ENCODE measurements at places on chromosomes 5 and 9.

DNA sequence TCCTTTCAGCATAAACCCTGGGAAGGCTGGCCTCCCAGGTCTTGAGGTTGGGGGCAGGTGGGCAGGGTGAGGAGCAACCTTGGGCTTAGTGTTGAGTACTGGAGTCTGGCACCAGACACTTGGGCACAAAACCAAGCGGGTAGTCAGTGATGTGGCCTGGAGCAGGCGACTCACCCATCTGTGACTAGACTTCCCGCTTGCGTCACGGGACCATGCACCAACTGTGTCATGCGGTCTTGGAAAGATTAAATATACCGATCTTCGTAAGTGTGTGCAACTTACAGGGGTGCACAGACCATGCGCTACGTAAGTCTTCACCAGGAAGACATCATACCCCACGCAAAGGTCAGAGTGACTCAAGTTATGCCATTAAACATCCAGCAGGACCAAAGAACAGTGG, 304.4 kb upstream of the IRX4 start:
- no peak for DNase-seq

DNA sequence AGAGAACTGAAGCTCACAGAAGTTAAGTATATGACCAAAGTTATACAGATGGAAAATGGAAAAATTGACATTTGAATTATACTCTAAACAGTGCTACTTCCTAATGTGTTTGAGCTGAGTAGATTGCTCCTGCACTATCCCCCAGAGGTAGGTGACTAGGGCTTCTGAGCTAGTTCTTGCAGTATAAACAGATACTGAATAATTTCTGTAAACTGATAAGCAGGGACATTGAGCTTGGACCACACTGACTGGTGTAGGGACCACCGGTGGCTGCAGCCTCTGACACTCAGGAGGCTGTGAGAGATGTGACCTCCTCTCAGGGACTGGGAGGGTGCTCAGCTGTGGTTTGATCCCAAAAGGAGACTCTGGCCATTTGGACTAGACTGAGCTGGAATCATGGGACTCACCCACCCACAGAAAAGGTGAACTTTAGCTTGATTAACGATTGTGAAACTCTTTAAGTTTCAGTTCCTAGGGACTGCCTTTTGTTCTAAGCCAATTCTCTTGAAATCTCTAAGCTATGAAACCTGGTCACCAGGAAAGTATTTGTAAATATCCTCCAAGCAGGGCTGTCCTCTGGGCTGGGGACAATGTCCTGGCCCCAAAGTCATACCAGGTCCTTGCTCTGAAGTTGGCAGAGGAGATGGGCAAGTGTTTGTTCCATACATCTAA, 291.5 kb downstream of the SEC61B start:
- no peak for DNase-seq

DNA sequence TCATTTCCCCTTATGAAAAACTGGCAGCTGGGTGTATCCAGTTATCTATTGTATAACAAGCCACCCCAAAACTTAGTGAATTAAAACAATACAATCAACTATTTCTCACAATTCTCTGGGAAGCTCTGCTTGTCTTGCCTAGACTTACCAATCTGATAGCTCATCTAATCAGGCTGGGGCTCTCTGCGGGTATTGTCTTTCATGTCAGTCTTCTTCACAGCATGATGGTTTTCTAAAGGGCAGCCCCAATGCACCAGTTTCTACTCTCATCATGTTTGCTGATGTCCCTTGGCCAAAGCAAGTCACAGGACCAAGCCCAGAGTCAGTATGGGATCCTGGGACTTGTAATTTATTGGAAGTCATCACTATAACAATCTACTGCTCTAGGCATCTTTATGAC, 433.5 kb downstream of the KIAA0825 start:
- DNase-seq, result no peak

DNA sequence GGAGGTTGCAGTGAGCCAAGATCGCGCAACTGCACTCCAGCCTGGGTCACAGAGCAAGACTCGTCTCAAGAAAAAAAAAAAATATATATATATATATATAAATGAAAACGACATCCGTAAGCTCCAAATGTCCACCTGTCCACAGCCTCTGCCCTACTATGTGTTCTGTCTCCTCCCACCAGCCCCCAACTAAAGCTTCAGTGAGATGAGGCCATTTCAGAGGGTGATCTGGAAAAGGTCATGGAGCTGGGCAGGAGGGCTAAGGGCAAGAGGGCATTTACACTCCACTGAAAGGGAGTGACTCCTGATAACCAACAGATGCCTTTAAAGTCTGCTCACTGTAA, 2.4 kb downstream of the SPRY4 start:
- DNase-seq, result no peak

DNA sequence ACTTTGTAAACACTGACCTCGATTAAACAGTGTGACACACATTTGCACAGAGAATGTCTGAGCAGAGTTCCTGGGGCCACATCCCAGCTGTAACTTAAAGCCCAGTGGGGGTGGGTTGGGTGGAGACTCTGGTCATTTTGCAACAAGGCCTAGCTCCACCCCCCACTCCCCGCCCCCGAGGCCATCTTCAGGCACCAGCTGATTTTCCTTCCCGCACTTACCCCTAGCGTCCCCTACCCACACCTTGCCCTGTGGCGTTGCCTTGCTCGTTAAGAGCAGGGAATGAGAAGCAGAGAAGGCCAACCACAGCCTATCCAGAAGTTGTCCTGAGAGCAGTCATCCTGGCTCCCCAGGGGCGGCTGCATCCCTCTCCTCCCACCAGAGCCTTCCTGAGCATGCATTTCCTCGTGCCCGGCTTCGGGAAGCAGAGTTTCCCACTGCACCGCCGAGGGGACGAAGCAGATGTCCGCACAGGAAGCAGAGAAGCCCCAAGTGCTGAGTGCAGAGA, 101.7 kb upstream of the SARDH start:
- DNase-seq, result no peak

- DNase-seq, result no peak
Measured at GRCh38 chr5:123421773-123422172, 1.4 kb downstream of the CEP120 start.

DNA sequence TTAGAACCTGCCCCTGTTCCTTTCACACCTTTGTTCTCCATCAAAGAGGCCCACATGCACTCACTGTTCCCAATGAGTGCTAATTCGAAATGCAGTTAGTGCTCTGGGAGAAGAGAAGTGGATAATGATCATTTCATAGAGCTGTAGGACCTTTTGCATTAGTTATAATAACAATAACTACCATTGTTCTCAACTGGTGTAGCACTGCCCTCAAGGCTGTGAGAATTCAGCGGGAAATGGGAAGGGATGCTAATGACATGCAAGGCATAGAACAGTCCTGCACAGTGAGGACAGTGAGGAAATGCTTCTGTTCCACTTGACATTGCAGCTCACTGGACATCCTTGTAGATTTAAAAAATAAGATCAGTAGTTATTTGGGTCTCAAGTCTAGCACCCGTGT, 187.4 kb downstream of the FBXL7 start:
- DNase-seq, result no peak

DNA sequence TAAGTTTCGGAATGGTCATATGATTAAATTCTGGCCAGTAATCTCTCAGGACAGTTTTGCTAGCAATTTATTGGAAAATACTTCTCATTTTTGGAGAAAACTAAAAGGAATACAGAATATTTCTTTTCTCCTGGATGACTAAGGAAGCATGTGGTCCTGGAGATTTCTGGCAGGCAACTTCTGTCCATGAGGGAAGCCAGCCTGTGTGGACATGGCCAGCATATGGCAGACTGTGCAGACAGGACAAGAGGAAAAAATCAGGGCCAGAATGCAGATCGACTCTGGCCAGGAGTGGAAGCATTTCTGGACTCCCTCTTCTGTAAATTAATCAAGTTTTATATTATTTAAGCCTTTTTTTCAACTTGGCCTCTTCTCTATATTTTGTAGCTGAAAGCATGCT, 100.4 kb upstream of the CDH18 start:
- DNase-seq, result no peak

GRCh38 chr9:2477755-2478154, 143.8 kb upstream of the VLDLR start:
- DNase-seq, result no peak

DNA sequence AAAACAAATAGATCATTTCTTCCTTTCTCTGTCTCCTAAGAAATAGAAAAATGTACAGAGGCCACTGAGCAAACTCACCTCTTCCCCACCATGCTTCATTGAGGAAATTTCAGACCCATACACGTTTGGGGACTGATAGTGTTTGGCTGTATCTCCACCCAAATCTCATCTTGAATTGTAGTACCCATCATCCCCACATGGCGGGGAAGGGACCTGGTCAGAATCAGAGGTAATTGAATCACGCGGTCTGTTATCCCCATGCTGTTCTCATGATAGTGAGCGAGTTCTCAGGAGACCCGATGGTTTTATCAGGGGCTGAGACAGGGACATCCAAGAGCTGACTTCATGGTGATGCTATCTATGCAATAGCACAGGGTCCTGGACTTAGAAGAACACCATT, 1655.8 kb downstream of the MAT2B start:
- no peak for DNase-seq

DNA sequence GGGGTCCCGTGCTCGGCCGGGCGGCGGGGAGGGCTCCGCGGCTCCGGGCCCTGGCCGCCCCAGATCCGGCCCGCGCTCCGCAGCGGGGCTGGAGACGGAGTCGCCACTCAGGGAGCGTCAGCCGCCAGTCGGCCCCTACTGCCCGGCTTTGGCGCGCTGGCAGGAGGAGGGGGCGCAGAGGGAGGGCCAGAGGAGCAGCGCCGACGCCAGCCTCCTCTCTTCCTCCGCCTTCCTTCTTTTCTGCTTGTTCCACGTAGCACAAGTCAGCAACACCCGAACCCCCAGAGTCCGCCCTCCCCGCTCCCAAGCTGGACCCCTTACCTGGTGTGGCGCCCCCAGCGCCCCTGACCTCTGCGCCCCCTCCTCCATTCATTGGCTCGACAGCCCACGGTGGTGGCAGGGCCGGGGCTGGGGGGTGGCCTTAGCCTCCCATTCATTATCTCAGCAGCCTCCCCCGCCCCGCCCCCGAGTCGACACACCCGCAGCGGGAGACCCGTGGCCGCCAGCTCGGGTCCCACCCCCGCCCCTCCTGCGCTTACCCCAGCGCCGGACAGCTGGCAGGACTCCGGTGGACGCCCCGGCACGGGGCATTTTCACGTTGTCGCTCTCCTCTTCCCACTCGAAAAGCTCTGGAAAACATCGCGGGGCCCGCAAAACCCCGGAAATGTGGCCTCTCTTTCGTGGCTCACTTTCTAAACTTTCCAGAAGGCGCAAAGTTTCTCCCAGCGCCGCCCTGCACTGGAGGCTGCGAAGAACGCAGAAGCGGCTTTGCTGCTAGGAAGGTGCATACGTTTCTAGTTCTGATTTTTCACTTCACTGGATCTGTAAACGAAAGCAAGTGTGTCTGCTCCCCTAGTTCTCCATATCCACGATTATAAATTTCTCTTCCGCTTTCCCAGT, at the start of gene LPAR1:
TSS of gene LPAR1 (minus strand) at position 140 of the 900 bp plus-strand sequence. CDS start 66,353 bp downstream, outside the sequence.
- no peak for DNase-seq

- DNase-seq, result no peak
Measured at GRCh38 chr5:142432369-142432863, 107.6 kb upstream of the SPRY4 start.

- DNase-seq, result no peak
Measured at GRCh38 chr9:99071313-99072039, 33.4 kb upstream of the TGFBR1 start.

GRCh38 chr9:18520416-18521047, 46.6 kb downstream of the ADAMTSL1 start:
- no peak for DNase-seq

DNA sequence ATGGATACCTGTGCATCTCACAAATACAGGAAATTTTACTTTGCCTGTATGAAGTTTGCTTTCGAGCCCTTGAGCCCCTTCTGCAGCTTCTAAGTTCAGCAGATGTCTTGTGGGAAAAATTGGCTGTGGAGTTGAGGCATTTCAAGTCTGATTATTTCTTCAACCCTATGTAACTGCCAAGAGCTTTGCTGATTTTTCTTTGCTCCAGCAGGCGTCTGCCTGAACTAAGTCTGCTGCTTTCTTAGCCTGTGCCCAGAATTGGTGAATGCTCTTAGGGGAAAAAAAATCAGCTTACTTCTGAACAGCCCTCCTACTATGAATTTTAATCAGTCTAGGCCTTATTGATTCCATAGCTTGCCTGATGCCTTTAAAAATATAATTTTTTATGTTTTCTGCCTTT, 41.2 kb downstream of the RIC1 start:
- DNase-seq, result no peak

DNA sequence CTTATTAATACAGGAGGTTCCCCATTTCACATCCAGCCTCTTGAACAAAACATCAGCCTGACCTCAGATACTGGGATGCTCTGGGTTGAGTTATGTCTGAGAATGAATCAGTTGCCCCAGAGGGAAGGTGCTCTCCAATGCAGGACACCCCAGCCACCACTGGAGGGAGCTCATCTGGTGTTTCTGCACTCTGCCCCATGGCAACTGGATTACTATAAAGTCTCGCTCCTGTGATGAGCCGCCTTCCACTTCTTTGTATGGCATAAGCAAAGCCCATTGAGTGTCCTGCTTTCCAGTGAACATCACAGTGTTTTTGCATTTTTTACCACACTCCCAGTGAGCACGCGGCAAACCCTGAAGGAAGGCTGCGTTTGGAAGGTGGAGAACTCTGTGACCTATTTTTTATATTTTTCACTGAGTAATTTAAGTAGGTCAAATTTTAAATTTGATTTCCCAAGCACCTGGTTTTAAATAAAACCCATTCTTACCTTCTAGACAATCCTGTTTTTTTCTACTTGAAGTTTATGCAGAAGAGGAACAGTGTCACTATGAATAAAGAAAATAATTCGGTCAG, 176.9 kb upstream of the WWC1 start:
- DNase-seq, result no peak

GRCh38 chr5:31911291-31912265, 262.5 kb downstream of the GOLPH3 start:
- DNase-seq, result no peak

DNA sequence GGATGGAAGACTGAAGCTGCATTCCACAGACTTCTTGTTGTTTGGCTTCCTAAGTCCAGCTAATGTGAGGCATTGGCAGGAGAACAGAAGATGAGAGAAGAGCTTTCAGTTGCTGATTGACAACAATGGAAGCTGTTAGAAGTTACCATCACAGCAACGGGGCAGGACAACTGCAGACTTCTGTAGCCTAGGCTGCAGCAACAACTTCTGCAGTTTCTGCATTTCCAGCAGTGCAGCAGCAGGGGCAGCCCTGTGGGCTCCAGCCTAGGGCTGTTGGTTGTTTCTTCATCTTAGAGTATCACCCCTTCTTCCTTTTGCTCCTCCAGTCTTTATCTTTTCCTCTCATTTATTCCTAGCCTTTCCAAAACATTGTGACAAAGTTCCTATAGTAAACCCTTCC, 528.8 kb upstream of the PTGER4 start:
- no peak for DNase-seq

DNA sequence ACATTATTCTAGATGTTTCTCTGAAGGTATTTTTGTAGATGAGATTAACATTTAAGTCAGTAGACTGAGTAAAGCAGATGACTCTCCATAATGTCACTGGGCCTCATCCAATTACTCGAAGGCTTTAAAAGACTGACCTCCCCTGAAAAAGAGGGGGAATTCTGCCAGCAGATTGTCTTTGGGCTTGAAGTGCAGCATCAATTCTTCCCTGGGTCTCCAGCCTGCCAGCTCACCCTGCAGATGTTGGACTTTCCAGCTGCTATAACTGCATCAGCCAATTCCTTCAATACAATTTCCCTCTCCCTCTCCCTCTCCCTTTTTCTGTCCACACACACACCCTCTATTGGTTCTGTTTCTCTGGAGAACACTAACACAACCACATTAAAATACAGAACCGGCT, 472.8 kb downstream of the SPOCK1 start:
- no peak for DNase-seq

All from activated naive CD8-positive, alpha-beta T cell treated with anti-CD3 and anti-CD28 coated beads, Interleukin-2, amount 50 U/mL, for 16 hours (primary cell).